Left forelimb (tissue), 1 donor: ENCODE measurements at places on chromosomes 13 and 19.

- no peak for DNase-seq
Measured at GRCh38 chr13:79346300-79346914, 59.6 kb downstream of the RBM26 start.

GRCh38 chr19:2016041-2016807 lies 710 bp upstream of the BTBD2 start:
- no peak for DNase-seq

DNA sequence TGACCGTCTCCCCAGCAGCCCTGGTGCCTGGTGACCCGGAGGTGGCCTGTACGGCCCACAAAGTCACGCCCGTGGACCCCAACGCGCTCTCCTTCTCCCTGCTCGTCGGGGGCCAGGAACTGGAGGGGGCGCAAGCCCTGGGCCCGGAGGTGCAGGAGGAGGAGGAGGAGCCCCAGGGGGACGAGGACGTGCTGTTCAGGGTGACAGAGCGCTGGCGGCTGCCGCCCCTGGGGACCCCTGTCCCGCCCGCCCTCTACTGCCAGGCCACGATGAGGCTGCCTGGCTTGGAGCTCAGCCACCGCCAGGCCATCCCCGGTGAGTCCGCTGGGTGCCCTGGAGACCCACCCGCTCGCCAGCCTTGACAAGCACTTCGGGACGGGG lies 2.2 kb downstream of the MADCAM1 start:
- no peak for DNase-seq

DNA sequence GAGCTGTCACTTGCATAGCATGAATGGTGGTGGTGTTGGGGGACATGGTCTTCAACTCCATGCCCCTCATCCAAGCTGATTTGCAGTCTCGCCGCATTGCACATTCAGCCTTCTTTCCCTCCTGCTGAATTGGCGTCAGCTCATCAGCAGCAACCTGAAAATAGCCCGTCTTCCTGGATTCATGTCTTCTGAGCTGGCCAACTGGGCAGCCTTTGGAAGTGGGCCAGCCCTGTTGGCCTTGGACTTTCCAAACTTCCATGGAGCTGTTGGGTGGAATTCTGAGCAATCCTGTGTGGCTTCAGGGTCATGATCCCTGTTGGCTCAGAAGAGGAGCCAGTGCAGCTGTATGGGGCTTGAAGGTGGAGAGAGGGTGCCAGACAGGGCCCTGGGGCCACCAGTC lies 68.8 kb downstream of the ZNF536 start:
- no peak for DNase-seq

- DNase-seq = peak; percentile 59
Measured at GRCh38 chr13:31042481-31043165, 110.2 kb downstream of the TEX26 start.

- DNase-seq = no peak
Measured at GRCh38 chr13:59000770-59001169, 1163.0 kb downstream of the DIAPH3 start.

DNA sequence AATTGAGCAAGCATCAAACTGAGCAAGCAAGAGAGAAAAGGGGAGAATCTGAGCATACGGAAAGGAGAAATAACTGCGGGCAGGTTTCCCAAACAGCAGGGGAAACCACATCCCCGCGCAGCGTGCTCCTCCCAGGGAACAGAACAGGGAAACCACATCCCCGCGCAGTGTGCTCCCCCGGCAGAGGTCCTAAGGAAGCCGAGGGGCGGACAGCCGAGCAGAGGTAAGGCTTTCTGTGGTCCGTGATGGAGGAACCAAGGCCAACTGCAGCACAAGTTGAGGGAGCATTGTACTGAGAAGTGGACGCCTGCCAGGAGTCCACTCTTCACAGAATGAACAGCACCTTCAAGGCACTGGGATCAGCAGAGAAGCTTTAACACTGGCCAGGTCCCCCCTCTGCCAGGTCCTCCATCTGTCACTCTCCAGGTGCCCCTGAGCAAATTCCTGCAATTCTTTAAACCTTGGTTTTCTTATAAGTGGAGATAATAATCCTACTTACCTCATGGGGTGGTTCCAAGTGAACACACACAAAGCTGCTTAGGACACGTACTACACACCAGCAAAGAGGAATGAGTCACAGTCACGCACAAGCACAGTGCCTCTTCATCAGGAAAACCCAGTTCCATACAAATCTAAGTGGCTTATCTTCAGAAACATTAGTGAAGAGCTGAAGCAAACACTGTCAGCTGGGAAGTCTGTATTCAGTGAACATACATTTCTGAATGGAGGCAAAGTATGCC lies 23.0 kb upstream of the LAMP1 start:
- no peak for DNase-seq

- no peak for DNase-seq
Measured at GRCh38 chr13:99258946-99259345, 767 bp upstream of the GPR18 start.

GRCh38 chr19:4691373-4691772 lies 21.2 kb upstream of the MYDGF start:
- DNase-seq = no peak
